Fibroblast of lung (primary cell): ENCODE measurements at places on chromosomes 5 and 9. TPM values are rescaled to one million over a fixed set of nuclear protein-coding genes. Genes with fewer than 3 reads are reported as not detected.

The LHFPL2 gene
- 38.8 and 51.4 TPM in 2 replicates for total RNA-seq

The PTGDS gene
- total RNA-seq = 89.9 and 90.3 TPM in 2 replicates

The MAP3K1 gene
- total RNA-seq = 6.8 and 10.3 TPM in 2 replicates

The FAM153A gene
- not detected in 2 replicates for total RNA-seq

The PLAC8L1 gene
- total RNA-seq = not detected in 2 replicates

The TMEM215 gene
- not detected in 2 replicates for total RNA-seq

The SPATA31D4 gene
- total RNA-seq = not detected in 2 replicates

The ADAMTS6 gene
- 45.2 and 48.3 TPM in 2 replicates for total RNA-seq

The POLR3G gene
- 4.9 and 5.6 TPM in 2 replicates for total RNA-seq

The FBP2 gene
- not detected in 2 replicates for total RNA-seq

The ACSL6 gene
- total RNA-seq = 0.26 and 0.33 TPM in 2 replicates

The TLR4 gene
- total RNA-seq = 2.6 and 3.1 TPM in 2 replicates
